ENCODE measurements at places on chromosomes 11 and 22.

DNA sequence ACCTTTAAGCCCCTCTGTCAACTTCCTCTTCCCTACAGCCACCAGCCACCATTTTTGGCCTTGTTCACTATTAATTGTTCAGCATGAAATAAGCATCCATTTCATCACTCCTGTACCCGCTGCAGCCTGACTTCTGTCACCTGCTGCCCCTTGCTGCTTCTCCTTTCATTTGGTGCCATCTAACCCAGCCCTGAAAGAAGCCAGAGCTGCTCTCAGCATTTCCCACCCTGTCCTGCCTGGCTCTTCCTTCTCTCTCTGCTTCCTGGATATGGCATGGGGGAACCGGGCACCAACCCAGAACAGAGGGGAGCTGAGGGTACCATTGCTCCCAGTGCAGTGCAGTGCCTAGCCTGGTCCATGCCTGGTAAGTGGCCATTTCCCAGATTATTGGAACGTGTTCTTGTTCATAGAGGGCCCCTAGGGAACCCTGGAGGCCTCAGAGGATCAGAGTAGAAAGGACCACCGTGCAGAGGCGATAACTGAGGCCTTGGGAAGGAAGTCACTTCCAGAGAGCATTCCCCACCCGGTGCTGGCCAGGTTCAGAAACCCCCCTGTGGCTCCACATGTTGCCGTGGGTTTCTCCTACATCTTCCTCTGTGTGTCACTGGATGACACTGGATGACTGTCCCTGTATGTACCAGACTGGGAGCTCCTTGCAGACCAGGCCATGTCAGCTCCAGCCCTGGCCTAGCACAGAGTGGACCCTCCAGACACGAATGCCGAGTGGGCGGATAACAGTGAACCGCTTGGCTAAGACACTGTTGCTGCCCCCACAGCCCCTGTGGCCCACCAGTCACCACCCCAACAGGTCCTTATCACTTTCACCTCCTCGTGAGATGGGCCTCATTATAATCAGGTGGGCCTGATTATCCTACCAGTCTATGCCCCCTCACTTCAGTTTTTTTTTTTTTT is 4.7 kb downstream of the YDJC start:
- no peak for DNase-seq

- no peak for DNase-seq
Measured at GRCh38 chr22:46055911-46056545, 79.1 kb upstream of the WNT7B start.

DNA sequence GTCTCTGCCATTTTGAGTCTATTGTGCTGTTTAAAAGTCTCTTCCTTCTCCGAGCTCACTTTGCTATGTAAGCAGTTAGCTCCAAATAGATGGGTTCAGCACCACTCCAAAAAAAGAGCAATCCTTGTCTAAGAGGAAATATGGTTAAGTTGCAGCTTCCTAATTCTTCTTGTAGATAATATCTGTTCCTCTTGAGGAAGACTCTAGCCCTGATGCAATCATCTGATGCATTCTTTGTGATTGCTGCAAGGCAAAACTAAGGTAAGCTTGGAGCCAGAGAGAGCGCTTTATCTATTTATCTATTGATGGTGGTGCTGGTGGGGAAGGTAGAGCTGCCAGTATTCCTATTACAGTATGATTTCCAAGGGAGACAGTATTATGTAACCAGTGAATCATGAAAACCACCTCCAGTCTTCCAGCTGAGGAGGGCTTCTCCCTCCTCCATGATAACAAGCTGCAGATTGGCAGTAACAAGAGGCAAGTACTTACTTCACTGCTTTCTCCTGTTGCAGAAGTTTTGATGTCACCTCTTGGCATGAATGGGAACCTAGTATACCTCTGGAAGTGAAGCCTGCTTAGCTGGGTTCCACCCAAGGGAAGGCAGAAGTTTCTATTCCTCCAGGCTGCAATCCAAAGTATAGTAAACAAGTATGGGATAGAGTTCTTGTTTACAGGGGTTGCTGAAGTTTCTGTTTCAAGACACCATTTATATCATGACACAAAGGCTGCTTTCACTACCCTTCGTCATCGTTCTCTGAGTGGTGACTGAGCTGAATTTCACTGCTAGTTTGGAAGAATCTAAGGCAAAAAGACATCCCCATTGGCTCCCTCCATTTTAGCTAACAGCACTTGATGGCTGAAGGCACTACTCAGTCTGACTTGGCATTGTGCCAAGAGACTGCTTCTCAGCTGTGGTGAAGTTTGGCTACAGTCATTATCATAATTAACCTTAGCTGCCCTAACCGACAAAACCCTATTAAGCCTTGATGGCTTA is 49.7 kb downstream of the FDX1 start:
- no peak for DNase-seq

GRCh38 chr11:35785287-35786167 is 123.0 kb downstream of the TRIM44 start:
- DNase-seq, result no peak

GRCh38 chr11:118264569-118265465 is 720 bp upstream of the MPZL2 start:
- DNase-seq, result no peak

DNA sequence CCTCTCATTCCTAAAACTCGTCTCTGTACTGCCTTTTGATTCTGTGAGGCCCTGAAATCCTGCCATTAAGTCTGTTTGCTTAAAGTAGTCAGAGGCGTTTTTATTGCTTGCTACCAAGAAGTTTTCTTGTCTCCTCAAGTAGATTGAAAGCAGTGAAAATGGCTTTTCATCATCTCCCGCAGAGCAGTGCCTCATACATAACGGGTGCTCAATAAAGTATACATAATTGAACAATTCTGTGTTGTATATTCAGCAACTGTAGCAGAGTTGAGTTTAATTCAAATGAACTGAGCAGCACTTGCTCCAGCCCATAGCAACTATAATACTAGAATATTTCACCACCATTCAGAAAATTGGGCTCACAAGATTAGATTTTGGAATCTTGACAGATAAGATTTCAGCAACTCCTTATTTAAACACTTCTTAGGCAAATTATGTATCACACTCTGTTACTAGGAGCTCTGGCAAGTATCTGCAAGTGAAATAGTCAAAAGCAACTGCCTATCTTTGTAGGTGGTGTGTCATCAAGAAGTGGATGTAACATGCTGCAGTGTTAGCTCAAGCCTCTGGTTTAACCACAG is 20.0 kb downstream of the FIBIN start:
- no peak for DNase-seq

DNA sequence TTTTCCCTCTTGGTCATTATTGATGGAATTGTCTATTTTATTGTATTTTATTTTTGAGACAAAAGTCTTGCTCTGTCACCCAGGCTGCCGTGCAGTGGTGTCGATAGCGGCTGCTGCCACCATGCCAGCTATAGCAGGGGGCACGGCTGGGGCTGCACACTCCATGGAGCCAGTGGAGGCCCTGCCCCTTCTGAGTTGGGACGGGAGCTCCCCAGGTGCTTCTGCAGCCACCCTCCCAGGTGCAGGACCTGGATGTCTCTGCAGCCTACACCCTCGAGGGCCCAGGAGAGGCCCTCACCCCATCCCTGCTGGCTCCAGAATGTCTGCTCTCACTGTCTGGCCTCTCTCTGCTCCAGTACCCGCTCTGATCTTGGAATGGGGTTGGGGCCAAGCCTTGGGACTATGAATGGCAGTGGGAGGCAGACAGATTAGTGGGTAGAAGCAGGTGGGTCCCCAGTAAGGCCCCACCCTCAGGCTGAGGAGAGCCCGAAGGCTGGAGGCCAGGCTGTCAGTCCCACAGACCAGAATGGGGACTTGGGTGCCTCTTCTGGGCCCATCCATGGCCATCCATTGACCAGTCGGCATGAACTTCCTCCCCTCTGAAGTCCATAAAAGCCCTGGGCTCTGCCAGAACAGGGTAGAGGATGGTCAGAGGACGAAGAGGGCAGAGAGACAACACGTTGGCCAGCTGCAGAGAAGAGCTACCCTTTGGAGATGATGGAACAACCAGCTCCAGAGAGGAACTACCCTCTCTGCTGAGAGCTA is 49.6 kb upstream of the ATXN10 start:
- no peak for DNase-seq

GRCh38 chr11:61911701-61912529 is 5.5 kb downstream of the RAB3IL1 start:
- no peak for DNase-seq

GRCh38 chr11:45816614-45817013 is 11.7 kb downstream of the SLC35C1 start:
- DNase-seq, result no peak

- DNase-seq, result no peak
Measured at GRCh38 chr11:86748296-86748695, 52.0 kb upstream of the PRSS23 start.

DNA sequence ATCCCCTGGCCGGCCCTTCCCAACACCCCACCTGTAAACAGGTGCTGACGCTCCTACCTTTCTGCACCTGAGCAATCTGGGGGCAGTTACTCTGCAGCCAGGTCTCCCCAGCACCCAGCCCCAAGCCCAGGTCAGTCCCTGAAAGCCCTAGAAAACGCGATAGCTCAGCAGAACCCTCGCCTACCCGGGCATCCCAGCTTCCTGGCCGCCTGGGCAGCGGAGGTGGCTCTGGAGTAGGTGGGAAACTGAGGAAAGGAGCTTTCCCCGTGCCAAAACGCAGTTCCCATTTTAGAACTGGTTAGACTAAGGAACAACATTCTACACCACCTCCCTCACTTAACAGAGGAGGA is 445 bp downstream of the SYTL2 start:
- DNase-seq, result no peak

GRCh38 chr22:32874976-32875375 is 73.5 kb downstream of the TIMP3 start:
- no peak for DNase-seq

- no peak for DNase-seq
Measured at GRCh38 chr22:43113526-43114251, 3.1 kb downstream of the BIK start.

- no peak for DNase-seq
Measured at GRCh38 chr11:21814169-21814568, 378.7 kb upstream of the ANO5 start.

- DNase-seq, result no peak
Measured at GRCh38 chr11:57310630-57311086, 14.1 kb downstream of the TNKS1BP1 start.

DNA sequence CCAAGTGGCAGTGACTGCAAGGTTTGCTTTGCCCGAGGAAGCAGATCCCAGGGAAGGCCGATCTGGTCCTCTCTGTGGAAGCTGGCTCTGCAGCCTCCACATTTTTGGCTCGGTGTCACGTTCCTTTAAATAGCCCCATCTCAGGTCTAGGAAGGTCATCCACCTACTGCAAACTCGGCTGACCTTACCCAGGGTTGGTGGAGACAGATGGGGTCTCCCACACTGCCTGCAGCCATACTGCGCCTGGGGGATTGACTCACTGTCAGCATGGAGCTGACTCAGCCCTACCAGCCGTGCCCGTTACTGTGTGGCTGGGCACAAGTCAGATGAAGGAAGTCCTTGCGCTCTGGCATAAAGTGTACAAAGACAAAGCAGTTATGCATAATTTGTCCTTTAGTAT is 16.9 kb downstream of the CDPF1 start:
- no peak for DNase-seq

DNA sequence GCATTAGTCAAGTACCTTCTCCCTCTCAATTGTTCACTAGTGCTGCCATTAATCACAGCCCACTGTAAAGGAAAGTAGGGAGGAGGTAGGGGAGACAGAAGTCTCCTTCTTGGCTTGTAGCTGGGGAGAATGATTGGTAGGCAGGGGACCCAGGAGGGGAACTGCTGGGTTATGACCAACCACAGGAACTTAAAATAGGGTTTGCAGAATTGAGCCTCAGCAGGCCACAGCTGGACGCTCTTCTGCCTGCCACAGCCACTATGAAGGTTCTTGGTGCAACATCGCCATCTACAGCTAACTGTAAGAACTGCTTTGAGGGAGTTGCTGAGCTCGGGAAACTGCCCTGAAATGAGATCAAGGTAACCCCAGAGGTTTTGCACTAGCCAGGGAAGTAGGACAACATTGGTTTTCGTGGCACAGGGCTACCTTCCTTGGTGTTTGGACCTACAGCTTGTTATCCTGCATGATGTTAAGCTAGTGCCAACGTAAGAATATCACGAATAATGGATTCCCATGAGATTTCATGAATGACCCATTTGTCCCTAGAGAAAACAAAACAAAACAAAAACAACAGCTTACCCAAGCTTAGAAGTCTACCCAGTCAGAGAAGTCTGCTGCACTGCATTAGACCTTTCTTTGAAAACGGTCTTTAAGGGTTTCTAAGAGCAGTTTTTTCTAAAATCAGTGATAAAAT is 787.1 kb upstream of the API5 start:
- no peak for DNase-seq

GRCh38 chr11:61079416-61080150 is 22.7 kb upstream of the CD5 start:
- no peak for DNase-seq

DNA sequence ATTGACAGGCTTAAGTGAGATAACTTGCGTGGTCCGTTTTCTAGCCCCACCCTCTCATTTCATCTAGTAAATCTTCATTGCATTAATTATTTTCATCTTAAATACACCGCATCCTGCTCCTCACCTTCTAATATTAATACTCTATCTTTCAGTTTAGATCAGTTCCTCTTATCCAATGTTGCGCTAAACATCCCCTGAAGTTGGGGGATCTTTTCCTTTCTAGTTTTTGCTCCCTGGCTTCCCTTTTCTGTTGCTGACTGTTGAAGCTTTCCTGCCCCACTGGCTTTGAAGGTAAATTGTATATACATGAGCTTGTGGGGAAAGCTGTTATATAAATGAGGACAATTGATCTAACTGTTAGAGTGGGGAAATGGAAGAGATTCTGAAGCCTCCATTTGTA is 7.2 kb downstream of the CAT start:
- no peak for DNase-seq

DNA sequence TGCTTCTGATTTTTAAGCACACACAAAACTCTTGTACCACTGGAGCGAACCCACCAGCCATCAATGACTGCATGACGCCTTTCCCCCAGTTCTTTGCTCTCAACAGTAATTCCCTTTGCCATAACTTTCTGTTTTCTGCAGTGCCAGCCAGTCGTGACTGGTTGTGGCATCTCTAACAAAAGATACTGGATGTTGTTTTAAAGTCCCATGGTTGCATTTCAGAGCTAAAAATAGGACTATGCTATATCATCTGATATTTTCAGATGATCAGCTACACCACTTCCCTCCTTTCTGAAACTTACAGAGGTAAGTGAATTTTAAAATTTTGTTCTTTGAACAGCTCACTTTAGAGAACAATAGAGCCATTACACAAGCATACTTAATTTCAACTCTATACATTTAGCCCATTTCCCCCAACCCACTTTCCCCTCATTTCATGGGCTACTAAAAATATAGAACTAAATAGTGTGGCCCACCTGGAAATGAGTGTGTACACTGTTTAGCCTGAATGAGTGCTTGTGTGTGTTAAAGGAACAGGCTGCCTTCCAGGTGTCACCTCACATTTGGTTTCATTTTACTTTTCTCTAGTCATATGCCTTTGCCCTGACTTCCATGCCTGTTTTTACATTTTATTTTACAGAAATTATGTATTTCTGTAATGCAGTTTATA is 136.9 kb upstream of the ZC3H12C start:
- DNase-seq, result no peak

- DNase-seq, result no peak
Measured at GRCh38 chr11:126547161-126547560, 191.7 kb downstream of the ST3GAL4 start.
